ENCODE measurements at places on chromosomes 5 and 9.

- DNase-seq, result no peak
Measured at GRCh38 chr5:125655156-125655555, 768.1 kb upstream of the GRAMD2B start.

- no peak for DNase-seq
Measured at GRCh38 chr5:80302636-80303035, 17.2 kb upstream of the SPZ1 start.

- DNase-seq, result no peak
Measured at GRCh38 chr9:109455861-109456260, 42.2 kb downstream of the PTPN3 start.

- DNase-seq, result no peak
Measured at GRCh38 chr5:41722359-41722950, 147.8 kb downstream of the OXCT1 start.

DNA sequence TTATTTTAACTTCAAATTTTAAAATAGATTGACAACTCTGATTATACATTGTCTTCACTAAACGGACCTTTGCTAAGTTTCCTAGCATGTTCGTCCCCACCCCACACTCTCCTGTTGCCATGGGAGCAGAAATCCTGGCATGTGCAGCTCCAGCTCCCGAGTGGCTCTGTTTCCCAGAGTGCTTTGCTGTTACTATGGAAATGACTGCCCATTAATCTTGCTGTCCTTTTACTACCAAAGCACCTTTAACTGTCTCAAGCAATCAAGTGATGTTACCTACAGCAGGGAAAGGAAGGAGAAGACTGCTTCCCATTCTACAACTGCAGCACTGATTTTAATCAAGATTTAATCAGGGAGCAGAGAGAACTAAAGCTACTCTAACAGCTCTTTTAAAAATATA, 212.0 kb upstream of the KIF2A start:
- DNase-seq, result no peak

GRCh38 chr5:74262544-74263207, 377.9 kb downstream of the ENC1 start:
- no peak for DNase-seq

DNA sequence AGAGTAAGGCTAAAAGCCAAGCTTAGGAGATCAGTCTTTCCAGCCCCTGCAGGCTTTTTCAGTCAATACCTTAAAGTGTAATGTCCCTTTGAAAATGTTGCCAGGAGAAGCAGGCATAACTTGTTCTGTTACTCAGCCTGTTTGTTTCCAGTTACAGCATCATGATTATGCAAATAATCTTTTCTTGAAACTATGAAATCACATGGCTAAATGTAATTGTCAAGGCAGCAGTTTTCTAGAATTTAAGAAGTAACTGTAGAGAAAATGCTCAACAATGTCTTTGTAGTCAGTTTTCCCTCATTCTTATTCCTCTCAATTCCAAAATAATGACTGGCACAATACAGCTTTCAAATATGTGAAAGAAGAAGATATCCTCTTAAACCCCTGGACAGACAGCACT, 1.9 kb upstream of the GPR107 start:
- no peak for DNase-seq

GRCh38 chr5:154840435-154841272, 9.7 kb downstream of the FAXDC2 start:
- DNase-seq, result no peak

- no peak for DNase-seq
Measured at GRCh38 chr9:32345243-32345642, 39.2 kb upstream of the ACO1 start.

DNA sequence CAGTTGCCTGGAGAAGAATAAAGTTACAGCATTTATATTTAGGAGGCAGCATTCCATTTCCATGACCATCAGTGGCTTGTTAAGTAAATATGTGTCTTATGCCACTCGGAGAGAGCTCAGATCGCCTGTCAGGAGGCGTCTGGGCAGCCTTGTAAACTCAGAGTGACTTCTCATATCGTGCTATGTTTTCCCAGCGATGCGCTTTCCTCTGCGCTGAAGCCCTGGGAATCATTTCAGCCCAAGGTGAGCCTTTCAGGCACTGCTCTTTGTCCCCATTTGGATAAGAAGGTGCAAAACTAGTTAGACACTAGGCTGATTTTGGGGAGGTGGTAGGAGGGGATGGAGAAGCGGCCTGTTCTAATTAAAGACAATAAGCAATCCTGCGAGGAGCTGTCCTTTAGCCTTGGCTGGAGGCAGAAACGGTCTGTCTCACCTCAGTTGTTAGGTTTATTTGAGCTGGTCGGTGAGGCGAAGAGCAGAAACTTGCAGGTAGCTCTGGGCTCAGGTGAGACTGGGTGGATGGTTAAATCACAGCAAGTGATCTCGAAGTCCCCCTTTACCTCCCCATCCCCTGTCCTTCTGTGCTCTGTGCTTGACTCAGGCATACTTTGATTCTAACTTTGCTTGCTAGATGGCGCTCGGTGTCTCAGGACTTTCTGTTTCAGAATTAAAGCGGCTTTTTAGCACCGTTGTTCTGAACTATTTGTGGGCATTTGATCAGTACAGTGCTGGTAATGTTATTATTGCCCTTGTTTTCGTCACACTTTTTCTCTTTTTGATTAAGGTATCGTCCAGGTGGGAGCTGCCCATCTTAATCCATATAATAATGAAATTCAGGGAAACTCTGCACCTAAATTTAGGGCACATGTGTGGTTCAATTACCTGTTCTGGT, 24.6 kb downstream of the NR2F1 start:
- DNase-seq, result no peak

DNA sequence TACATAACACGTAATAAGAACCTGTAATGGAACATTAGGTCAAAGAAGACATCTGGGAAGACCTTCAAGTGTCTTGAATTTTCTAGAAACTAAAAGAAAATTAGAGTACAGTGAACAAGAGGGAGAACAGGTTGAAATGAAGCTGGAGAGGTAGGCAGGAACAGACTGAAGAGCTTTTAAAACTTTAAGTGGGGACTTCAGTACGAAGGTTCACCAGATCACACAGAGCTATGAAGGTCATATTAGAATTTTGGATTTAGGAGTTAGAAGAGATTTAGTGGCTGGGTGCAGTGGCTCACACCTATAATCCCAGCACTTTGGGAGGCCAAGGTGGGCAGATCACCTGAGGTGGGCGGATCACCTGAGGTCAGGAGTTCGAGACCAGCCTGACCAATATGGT, 26.6 kb downstream of the MLANA start:
- DNase-seq, result no peak

DNA sequence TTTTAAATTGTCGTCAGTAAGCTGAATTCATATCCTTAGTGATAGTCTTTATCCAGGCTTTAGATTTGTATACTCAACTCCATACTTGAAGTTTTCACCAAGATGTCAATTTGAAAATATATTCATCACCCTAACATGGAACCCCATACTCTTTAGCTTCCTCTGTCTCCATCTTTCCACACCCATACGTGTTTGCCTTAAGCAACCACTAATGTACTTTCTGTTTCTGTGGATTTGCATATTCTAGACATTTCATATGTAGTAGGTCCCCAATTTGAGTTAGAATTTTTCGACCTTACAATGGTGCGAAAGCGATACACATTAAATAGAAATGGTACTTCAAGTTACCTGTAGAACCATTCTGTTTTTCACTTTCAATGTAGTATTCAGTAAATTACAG, 65.2 kb downstream of the NSD1 start:
- DNase-seq, result no peak

- no peak for DNase-seq
Measured at GRCh38 chr9:132697230-132697629, 27.0 kb downstream of the GTF3C4 start.

DNA sequence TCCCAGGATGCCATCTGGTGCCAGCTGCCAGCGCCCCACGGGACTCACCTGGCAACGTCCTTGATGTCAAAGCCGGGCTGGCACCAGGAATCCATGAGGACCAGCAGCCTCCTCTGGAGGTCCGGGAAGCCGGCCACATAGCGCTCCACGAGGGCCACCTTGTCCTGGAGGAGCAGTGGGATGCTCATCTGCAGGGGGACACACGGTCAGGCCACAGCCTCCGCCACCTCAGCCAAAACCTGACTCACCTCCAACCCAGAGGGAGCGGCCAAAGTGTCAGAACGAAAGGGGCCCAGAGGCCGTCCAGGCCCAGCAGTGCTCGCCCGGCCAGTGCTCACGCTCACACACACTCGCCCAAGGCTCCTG, 56.5 kb downstream of the EXD3 start:
- DNase-seq, result no peak

DNA sequence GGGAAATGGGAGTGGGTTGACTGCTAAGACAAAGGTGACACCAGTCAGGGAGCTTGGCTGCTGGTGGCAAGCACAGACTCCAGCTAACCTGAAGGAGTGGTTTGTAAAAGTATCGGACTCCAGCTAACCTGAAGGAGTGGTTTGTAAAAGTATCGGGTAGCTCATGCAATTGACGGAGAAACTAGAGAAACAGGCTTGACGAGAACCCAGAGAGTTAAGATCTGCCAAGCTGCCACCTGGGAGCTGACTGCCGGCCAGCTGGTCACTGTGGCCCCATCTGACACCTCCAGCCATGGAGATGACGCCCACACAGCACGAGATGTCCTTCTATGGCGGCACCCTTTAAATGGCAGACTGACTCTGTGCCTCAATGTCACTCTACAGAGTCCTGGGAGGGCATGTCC, 28.3 kb upstream of the CRB2 start:
- no peak for DNase-seq

DNA sequence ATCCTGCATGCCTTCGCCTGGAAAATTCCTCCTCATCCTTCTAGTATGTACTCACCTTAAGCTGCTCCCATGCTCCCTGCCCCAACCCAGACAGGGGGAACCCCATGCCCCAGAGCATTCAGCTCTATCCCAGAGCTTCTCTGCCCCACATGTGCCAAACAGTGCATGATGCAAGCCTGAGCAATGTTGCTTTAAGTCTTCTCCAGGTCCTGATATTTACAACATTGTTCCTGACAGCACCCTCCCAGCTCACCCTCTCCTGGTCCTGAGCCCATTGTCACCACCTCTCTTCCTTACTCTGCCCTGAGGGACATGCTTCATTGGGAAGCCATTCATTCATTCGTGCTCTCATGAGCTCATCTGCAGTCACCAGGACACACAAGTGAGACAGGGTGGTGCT, 23.4 kb upstream of the BARX1 start:
- no peak for DNase-seq
